ENCODE measurements at places on chromosomes 2 and 18. TPM values are rescaled to one million over a fixed set of nuclear protein-coding genes. Genes with fewer than 3 reads are reported as not detected.

OTOF gene
- total RNA-seq, result 0.07 TPM

AMER3 gene
- total RNA-seq, result 0.13 TPM

FAP gene
- total RNA-seq, result not detected

TBR1 gene
- not detected for total RNA-seq

SIX3 gene
- total RNA-seq, result 6.6 TPM

VWC2L gene
- not detected for total RNA-seq

MC5R gene
- 0.27 TPM for total RNA-seq

DNA sequence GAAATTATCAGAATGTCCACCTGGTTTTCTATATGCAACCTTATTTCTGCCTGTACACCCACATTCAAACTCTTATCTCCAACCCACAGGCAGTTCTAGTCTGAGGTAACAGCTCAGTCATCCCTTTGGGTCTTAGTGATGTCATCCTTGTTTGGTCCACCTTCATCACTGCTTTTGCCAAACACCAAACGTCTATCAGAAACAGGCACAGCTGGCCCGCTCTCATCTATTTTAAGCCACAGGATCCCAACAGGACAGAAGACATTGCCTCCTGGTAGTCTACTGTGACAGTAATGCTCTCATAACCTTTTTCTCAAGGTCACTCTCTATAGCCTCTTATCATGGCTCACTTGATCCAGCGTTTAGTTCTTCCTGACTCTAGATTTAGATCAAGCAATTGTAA, 99.0 kb upstream of the CHAC2 start:
- H3K27me3 ChIP-seq, result no peaks in the 10 kb centered on the region
- no peaks in the 10 kb centered on the region for H3K4me1 ChIP-seq
- peaks cover 17% of the 10 kb centered on the region for H3K36me3 ChIP-seq
- H3K4me3 ChIP-seq, result no peak overlapping the region
- H3K27ac ChIP-seq, result no peak overlapping the region

DNA sequence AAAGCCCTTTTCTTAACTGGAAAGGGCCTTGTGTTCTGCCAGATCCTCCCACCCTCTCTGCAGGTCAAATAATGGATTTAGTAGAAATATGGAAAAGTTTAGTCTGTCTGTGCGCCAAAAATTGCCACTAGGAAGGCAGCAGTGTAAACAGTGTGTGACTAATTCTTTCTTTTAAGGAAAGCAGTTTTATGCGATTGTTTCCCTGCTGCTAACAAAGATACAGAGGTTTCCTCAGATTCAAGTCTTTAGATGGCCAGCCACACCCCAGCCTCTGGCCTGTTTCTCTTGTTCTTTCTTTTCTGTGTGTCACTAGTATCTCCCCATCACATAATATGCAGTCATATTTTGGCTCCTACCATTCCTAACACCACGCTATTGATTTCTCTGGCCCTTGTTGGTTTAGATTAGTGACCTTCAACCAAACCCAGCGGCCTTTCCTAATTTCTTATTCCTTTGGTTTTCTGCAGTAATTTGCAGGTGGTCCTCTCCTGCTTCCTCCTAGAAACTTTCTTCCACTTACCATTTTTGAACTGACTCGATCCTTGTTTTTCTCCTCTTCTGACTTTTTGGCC, 157.4 kb downstream of the LTBP1 start:
- no peak overlapping the region for H3K4me3 ChIP-seq
- DNase-seq, result no peak
- peaks cover 13% of the 10 kb centered on the region for H3K4me1 ChIP-seq
- no peaks in the 10 kb centered on the region for H3K27me3 ChIP-seq
- H3K27ac ChIP-seq, result no peak overlapping the region
- no peaks in the 10 kb centered on the region for H3K36me3 ChIP-seq

- peaks cover 45% of the 10 kb centered on the region for H3K27me3 ChIP-seq
- H3K4me1 ChIP-seq, result no peaks in the 10 kb centered on the region
- DNase-seq, result no peak
- no peak overlapping the region for H3K4me3 ChIP-seq
- H3K36me3 ChIP-seq, result no peaks in the 10 kb centered on the region
Observed at GRCh38 chr2:113692698-113693428, 63.6 kb downstream of the SLC35F5 start.

GRCh38 chr2:161139098-161139987, 20.9 kb upstream of the TANK start:
- no peak overlapping the region for H3K27ac ChIP-seq
- H3K4me3 ChIP-seq, result no peak overlapping the region
- no peaks in the 10 kb centered on the region for H3K27me3 ChIP-seq
- no peaks in the 10 kb centered on the region for H3K36me3 ChIP-seq
- no peak for DNase-seq

DNA sequence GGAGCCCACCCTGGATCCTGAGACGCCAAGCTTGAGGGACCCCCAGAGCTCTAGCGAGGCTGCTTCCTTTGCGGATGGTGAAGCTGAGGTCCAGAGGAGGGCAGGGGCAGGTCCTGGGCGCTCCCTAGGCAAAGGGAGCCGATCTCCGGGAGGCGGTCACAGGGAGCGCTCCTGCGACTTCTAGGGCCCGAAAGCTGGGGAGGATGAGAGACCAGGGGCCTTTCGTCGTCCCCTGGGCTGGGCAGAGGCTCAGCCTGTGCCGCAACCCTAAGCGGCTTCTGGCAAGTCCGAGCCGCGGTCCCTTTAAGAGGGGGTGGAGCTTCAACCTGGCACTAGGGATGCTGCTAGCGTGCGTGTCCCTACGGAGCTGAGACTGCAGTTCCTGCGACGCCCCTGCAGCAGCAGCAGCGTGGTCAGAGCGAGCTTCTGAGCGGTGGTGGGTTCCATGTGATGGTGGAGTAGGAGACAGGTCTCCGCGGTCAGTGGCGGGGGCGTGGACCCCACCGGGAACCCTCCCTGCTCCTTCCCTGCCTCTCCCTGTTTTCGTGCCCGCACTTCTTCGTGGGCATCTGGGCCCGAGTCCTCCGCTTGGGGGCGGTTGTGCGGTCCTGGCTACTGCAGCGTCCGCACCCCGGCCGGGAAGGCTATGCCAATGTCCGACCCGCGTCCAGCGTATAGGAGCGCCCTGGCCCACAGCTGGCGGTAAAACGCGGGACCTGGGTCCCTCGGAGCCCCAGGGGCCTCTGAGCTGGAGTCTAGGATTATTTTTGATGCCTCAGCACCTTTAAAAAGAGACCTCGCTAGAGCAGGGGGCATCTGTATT, 154.6 kb downstream of the CCDC74A start:
- H3K27me3 ChIP-seq, result peaks cover 11% of the 10 kb centered on the region
- no peak overlapping the region for H3K27ac ChIP-seq
- peak; percentile 85 for DNase-seq
- H3K4me1 ChIP-seq, result peaks cover 21% of the 10 kb centered on the region
- H3K36me3 ChIP-seq, result peaks cover 20% of the 10 kb centered on the region

GRCh38 chr2:85413592-85414420, 3.6 kb upstream of the CAPG start:
- H3K27ac ChIP-seq, result peak overlapping the region; percentile 92
- peak overlapping the region; percentile 93 for H3K4me3 ChIP-seq
- H3K4me1 ChIP-seq, result peaks cover 43% of the 10 kb centered on the region

DNA sequence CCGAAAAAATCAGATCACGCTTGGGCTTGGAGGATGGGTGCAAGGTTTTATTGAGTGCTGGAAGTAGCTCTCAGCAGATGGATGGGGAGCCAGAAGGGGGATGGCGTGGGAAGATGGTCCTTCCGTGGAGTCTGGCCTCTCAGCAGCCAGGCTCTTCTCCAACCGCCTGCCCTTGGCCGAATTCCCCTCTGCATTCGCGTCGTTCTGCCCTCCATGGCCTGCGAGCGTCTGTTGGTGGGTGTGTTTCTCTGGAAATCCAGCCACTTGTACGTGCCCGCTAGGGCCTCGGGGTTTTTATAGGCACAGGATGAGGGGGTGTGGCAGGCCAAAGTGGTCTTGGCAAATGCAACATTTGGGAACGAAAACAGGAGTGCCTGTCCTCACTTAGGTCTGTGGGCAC, 815.2 kb downstream of the TSN start:
- peaks cover 5% of the 10 kb centered on the region for H3K4me1 ChIP-seq
- H3K27me3 ChIP-seq, result no peaks in the 10 kb centered on the region
- H3K4me3 ChIP-seq, result no peak overlapping the region
- H3K36me3 ChIP-seq, result no peaks in the 10 kb centered on the region
- H3K27ac ChIP-seq, result no peak overlapping the region
- no peak for DNase-seq

DNA sequence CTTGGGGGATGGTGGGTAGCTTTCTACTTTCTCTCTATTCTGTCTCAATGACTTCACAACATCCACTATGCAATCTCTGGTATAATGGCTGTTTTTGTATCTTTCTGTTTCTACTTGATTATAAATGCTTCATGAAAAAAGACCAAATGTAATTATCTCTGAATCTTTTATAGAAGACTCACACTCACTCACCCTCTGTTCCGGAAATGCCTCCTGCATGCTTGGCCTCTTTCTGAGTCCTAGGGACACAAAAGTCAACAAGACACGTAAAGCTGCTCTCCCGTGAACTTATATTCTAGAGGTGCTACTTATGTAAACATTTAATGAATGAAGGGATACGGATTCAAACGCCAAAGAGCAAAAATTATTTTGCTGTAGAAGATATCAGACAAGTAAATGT, 502.2 kb upstream of the SOX11 start:
- no peak overlapping the region for H3K4me3 ChIP-seq
- H3K27ac ChIP-seq, result no peak overlapping the region
- H3K36me3 ChIP-seq, result peaks cover 58% of the 10 kb centered on the region
- DNase-seq, result no peak
- H3K4me1 ChIP-seq, result no peaks in the 10 kb centered on the region
- peaks cover 5% of the 10 kb centered on the region for H3K27me3 ChIP-seq

- no peak for DNase-seq
- H3K36me3 ChIP-seq, result no peaks in the 10 kb centered on the region
- no peak overlapping the region for H3K27ac ChIP-seq
Observed at GRCh38 chr2:178177066-178177679, 17.1 kb upstream of the OSBPL6 start.
